ENCODE measurements at places on chromosomes 12 and 14.

DNA sequence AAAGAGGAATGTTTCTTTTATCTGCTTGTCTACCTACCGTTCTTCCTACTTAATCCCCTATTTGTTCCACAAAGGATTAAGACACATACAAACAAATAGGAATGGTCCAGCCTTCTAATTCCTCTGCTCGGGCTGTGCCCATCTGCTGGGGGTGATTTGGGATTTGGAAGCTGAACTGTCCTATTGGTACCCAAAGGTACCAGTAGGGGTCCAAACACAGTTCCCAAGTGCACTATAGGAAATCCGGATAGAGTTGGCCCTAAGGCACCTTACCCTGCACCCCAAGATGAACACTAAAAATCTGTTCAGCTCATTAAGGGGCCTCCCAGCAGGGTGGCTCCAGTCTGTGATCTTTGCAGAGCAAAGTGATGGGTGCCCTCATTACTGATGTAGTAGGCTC is 566.9 kb downstream of the NRXN3 start:
- DNase-seq, result no peak

- DNase-seq, result no peak
These were observed 39.8 kb downstream of the BAZ2A start for GRCh38 chr12:56590237-56590830.

- no peak for DNase-seq
These were observed 191.2 kb upstream of the GARIN2 start for GRCh38 chr14:66998013-66998412.

DNA sequence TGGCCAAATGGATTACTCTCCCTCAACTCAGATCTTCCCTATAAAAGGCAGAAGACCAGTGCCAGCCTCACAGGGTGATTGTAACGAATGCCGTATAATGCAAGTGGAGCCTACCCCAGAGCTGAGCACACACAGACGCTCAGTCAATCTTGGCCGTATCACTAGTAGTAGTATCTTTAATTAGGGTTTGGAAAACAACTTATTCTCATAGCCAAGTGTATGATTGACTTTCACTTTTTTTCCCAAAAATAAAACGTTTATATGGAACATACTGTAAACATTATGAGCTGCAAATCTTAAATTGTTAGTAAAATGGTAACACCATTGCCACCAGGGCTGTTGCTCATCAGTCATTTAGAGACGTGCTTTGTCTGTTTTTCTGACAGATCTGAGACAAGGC is 30.4 kb downstream of the PLEKHG7 start:
- no peak for DNase-seq

GRCh38 chr12:121894633-121895032 is 6.0 kb downstream of the PSMD9 start:
- DNase-seq, result no peak

- no peak for DNase-seq
These were observed 18.1 kb downstream of the VSX2 start for GRCh38 chr14:74257078-74257940.

DNA sequence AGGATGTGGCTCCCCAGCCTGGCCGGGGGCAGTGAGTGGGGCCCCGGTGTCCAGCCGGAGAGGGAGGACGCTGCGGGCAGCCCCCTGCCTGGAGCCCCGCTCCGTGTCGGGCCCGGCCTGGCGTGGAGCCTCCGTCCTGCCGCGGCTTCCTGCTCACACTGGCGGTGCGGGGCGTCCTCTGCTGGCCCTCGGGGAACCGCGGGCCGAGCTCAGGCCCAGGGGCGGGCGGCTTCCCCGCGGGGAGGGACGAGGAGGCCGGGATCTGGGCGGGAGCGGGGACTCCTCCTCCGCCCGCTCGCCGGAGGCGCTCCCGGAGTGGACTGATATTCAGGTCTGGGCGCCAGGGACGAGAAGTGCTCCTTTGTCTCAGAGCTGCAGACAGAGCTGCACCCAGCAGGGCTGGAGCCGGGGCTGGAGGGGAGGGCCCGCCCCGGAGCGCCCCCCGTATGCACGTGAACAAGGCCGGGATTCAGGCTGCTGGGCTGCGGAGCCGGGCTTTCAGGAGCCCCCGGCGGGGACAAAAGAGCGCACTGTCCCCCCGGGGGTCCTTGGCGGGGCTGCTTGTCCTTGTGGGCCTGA is 2.2 kb downstream of the MMP17 start:
- DNase-seq, result peak; percentile 47

- DNase-seq, result no peak
These were observed 38.8 kb upstream of the TDRD9 start for GRCh38 chr14:103889313-103890051.

- no peak for DNase-seq
These were observed 5.2 kb downstream of the ANO4 start for GRCh38 chr12:100799770-100800169.

GRCh38 chr14:75273272-75274049 is 5.2 kb upstream of the FOS start:
- no peak for DNase-seq

- no peak for DNase-seq
These were observed 6.1 kb downstream of the C12orf76 start for GRCh38 chr12:110042264-110042663.

- DNase-seq, result no peak
These were observed 62.8 kb downstream of the BEGAIN start for GRCh38 chr14:100524233-100524932.

- DNase-seq, result no peak
These were observed 319.2 kb downstream of the DPF3 start for GRCh38 chr14:72574715-72575114.

Data from NCI-H1048 (cell line).